ENCODE measurements at places on chromosomes 1 and 21. TPM values are rescaled to one million over a fixed set of nuclear protein-coding genes. Genes with fewer than 3 reads are reported as not detected.

DNA sequence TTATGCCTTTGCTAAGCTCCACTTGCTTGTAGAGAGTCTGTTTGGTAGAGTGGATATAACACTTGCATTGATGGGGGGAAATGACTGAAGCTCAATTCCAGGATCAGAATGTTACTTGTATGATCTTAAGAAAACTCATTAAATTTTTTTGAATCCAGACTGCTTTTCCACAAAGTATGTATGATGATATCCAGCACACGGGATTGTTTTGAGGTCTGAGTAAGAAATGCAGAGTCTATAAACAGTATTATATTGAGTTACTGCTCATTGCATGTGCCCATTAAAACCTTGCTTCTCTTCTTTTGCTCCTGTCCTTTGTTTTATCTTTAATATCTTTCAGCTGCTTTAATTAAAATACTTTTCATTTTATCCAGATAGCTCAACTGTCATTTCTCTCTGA, 570.4 kb upstream of the ZRANB2 start:
- DNase-seq, result no peak

Gene FAM72D
- 1.9 TPM for total RNA-seq

Gene FCGR2B
- total RNA-seq, result 0.36 TPM

Gene ITLN1
- total RNA-seq, result 0.33 TPM

DNA sequence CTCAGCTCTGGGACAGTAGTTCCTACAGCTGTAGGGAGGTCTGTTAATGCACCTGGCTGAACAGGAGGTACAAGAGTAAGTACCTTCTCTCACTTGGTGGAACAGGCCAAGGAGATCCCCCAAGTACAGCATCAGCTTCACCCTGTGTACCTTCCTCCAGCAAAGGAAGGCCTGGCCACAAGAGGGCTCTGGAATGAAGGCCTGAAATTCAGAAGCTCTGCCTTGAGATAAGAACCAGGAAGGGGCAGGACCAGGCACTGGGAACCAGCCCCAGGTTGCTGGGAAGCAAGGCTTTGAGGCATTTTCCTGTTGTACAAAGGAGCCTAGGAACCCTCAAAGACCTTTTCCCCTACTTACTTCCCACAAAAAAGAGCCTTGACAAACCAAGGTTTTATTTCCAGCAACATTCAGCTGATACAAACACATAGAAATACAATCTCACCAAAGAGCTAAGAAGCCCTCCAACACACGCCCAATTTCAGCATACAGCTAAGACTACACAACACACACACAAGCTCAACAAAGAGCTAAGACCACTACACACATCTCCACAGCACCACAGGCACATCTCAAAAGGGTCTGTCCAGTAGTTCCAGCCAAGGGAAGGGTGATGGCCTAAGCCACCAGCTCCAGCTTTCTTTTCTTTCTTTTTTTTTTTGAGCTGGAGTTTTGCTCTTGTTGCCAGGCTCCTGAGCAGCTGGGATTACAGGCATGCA, 23.5 kb downstream of the F11R start:
- no peak for DNase-seq

DNA sequence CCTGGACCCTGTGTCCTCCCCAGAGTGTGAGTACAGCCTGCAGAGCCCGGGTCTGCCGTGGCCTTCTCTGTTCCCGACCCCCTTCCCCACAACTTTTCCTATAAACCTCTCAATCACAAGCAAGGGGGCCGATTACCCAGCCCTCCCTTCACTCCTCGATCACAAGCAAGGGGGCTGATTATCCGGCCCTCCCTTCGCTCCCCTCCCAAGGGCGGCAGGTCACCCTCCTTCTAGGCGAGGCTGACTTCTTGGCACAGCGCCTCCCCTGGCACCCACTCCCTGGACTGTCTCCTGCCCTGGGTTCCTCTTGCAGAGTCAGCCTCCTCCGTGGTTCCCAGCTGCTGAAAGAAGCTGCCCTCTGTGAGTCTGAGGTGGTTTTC, 12.3 kb upstream of the LDLRAP1 start:
- no peak for DNase-seq

GRCh38 chr1:205936846-205937586, 6.2 kb downstream of the SLC26A9 start:
- no peak for DNase-seq

DNA sequence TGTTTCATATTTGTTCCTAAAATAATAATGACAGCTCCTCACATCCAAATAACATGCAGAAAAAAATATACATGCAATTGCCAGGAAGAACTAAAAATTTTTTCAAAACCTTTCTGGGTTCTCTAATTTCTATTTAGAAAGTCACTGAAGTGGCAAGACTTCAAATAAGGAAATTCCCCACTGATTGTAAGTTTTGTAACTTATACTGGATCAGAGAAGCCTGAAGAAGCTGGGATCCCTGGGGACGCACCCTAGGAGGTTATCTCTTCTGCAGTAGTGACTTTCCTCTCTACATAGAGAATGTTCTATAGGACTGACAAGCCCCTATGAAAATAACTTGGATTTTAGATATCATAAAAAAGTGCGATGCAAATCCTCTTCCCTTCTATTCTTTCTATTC, 182.6 kb downstream of the MRPL39 start:
- no peak for DNase-seq

Measured in progenitor cell of endocrine pancreas (in vitro differentiated cells).